Activated naive CD8-positive, alpha-beta T cell treated with anti-CD3 and anti-CD28 coated beads for 36 hours (primary cell): ENCODE measurements at places on chromosomes 4 and X. TPM values are rescaled to one million over a fixed set of nuclear protein-coding genes. Genes with fewer than 3 reads are reported as not detected.

DNA sequence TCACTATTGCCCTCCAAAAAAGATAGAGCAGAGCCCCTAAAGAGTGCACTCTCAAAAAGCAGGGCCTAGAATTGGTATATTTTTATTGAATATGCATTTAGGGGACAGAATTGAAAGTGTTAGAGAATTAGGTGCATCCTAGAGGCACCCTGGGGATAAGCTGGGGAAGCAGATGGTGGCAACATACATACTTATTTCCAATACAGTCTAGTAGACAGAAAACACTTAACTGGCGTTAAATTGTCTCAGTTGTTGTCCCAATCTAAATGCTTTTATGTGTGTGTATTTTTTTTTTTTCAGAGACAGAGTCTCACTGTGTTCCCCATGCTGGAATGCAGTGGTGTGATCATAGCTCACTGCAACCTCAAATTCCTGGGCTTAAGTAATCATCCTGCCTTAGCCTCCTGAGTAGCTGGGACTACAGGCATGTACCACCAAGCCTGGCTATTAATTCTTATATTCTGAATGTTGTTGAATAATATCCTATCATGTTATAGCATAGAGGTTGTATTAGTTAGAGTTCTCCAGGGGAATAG, 481.8 kb downstream of the GRXCR1 start:
- DNase-seq = no peak

RHOXF2B gene
- not detected for total RNA-seq

DNA sequence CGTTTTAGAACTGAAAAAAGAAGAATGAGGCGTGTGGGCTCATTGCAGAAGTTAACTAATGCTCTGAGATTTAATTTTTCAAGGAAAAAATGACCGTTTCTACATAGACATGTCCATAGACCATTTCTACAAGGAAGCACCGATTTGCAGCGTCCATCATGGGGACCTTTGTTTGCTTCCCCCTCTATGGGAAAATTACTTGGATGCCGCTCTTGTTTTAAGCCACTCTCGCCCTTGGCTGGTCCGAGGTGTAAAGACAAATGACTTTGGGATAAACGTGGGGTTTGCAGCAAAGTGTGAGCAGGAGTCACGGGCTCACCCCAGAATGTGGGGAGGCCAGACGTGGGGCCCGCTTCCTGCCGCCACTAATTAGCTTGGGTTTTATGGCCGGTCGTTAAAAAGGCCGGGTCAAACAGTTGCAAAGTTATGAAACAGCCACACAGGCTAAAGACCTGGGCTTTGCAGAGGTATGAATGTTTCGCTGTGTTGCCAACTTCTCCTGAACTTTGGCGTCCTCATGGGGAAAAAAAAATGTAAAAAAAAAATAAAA, 235.9 kb downstream of the SHOX start:
- no peak for DNase-seq

DNA sequence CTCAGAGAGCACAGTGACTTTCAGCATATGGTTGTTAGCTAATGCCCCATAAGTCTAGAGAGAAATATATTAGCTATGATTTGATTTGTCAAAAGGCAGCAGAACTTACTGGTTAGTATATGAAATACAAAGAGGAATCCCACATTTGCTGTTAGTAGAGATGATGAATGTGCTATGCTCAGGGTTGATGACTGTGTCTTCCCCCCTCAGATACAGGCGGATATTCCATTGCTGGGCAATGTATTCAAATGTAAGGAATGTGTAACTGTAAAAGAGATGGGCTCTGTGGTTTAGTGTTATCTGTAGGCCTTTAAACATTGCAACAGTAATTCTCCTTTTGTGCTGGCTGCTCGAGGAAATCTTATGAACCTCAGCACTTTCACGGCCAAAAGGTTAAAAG, 528.9 kb upstream of the ARX start:
- no peak for DNase-seq

DNA sequence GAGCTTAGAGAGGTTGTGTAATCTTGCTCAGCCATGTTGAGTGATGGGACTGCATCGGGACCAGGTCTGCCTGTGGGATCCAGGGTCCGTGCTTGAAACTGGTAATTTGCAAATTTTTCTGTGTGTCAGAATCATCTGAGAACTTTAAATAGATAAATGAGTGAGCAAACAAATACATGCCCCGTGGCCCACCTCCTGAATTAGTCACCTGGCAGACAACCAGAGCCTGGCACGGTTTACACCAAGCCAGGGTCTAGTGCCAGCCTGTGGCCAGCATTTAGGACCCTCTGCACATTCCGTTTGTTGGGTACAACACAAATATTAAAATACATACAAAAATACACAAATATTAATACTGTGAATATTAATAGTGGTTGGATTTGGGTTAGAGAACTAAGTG, 90.6 kb upstream of the STOX2 start:
- no peak for DNase-seq

P2RY8 gene
- total RNA-seq = 13.3 TPM

GRCh38 chrX:136193771-136194170, 46.4 kb downstream of the FHL1 start:
- DNase-seq = no peak

GYPB gene
- total RNA-seq = not detected

G3BP2 gene
- total RNA-seq = 251 TPM

DNA sequence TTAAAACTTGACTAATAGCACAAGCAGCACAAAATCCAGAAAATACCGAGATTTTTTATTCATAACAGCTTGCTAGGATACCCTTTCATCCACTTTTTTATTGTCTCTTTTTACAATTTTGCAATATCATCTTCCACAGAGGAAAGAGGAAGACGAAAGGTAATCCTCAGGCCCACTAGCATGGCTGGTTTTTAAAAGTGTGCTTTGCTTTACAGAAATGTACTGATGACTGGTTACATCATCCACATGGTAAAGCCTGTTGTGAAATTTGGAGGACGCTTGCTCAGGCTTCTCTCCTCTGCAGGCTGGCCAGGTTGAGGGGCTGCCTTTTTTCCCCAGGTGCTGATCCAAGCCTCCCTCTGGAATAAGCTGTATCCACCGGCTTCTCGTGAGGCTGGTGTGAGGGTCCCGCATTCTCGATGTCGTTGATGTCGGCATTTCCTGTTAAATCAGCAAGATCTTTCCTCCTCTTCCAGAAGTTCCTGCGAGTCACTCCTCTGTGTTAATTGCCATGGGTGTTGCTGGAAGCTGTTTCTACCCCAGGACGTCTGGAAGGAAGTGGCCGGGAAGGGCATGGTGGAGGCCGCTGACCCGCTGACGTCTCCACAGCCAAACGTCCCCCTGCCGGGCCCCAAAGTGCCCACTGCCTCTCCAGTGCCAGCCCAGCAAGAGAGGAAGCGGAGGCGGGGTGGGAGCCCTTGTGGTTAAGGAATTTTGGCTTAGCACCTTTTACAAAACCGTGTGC, 5.8 kb upstream of the DGKQ start:
- no peak for DNase-seq

DNA sequence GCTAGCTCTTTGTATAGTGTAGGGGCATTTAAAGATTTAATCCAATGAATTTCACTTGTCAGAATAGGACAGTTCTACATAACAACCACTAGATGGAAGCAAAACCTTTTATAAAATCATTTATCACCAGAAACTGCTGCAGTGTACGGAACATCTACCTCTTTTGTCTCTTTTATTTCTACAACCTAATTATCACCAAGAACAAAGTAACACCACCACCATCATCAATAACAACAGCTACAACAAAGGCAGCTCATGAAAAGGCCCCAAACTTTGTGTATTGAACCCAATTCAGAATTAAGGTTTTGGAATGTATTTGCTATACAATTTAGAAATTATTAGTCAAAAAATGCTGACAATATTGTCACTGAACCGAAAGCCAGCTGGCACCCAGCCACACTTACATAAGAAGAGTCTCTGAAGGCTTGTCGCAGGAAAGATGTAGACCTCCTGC, 260.9 kb upstream of the RPS6KA3 start:
- DNase-seq = no peak

- DNase-seq = peak; percentile 27
Observed at GRCh38 chrX:16695079-16695676, 17.3 kb downstream of the CTPS2 start.

DNA sequence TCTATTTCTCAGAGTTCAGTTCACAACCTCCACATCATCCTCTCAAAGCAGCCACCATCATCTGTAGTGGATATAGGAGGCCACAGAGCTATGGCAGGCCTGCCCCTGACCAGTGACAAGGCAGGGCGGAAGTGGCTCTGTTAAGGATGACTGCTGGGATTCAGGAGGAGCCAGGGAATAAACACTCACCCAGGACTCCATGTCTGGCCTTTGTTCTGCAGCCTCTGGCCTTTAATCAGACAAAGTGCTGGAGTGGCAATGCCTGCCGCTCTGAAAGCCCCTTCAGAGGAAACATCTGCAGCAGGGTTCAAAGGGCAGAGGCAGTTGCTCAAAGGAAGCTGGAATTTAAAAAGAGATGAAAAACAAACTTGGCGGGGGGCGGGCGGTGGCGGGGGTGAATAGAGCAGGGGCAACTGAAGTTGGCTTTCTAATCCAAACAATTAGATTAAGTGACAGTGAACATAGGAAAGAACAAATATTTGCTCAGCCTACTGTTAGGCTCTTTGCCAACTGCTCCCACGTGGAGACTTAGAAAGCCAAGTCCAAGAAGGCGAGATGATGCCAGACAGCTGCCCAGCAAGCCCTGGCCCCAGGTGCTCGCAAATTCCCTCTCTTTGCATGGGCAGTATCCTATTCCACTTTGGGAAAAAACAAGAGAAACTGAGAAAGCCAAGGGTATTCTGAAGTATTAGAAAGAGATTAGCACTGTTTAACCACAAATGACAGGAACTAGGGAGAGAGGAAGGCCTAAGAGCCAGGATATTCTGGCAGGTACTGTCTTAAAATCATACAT, 5.5 kb downstream of the MPP1 start:
- DNase-seq = no peak

DNA sequence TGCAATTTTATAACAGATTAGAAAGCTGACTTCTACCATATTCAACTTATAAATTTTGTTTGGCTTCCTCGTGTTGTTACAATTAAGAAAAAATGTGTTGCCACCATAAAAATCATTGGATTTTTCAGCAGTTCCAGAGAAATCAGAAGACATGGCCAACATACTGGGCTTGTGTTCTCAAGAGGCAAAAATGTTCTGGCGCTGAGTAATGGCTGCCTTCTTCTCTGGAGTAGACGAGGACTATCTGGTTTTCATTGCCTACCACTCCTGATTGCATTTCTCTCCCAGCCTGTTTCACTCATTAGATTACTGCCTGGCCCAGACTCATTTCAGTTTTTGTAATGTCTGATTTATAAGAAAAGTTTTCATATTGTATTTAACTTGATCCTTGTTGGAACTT, 122.3 kb downstream of the ARHGAP10 start:
- no peak for DNase-seq

DNA sequence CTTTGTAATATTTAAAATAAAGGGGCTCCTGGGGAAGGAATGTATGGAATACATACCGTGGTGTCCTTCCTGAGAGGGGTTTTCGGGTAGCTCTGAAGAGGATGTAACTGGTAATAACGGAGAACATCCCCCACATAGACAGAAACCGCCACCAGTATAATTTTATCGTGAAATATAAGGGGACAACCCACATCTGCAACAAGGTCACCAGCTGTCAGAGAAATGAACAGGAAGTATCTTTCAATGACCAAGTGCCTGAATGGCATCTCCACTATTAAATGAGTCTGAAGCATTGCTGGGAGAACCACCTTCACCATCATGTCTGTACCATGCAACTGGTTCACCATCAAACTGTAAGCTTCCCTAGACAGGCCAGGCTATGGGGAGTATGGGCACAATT, 31.7 kb downstream of the RNF175 start:
- no peak for DNase-seq

RBM47 gene
- 0.16 TPM for total RNA-seq

DNA sequence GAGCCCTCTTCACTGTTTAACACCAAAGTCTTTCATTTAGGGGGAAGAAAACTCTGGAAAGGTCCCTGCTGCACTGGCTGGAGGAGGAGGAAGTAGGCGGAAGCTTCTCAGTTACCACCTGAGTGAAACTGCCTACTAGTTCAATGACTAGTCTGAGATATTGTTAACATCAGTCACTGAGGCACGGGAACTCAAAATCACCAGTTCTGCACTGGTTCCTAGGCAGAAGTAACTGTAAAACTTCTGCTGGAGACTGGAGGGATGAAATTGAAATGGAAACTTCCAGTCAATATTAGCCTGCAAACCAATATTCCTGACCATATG, 178.3 kb downstream of the SNCA start:
- DNase-seq = no peak

FAM184B gene
- 0.04 TPM for total RNA-seq

DNA sequence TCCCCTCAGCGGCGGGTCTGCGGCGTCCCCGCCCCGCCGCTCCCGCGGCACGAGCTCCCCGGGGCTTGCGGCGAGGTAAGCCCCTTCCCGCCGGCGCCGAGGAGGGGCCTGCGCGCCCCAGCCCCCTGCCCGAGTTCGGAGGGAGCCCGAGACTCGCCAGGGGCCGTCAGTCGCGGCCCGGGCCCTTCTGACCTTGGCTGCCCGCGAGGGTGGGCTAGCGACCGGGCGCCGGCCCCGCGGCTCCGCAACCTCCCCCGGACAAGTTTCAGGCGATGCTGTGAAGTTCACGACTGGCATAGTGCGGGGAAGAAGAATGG, 554 bp downstream of the CDKL5 start:
- no peak for DNase-seq

DNA sequence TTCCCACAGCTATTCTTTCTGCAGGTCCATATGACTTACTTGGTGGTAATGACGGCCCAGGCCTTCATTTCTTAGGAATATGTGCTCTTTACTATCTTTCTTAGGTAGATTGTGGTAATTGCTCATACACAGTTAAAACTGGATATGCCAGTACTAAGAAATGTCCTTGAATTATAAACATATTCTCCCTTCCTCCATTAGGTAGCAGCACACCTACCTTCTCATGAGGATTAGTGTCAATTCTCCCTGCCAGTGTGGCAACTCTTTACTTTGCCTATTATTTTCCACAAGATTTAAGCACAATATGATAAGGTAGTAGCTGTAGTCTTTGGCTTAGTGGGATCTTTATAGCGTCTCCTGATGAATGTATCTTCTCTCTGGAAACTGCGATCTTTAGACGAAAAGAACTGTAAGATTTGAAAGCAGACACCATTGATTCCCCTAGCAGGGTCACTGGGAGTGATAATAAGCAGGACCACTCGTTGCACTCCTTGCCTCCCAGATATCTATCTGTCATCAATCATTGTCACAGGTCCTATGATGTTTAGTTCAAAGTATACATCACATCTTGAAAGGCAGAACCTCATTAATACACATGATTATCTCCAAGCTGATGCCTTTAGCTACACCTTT, 1240.7 kb downstream of the C4orf33 start:
- no peak for DNase-seq

DNA sequence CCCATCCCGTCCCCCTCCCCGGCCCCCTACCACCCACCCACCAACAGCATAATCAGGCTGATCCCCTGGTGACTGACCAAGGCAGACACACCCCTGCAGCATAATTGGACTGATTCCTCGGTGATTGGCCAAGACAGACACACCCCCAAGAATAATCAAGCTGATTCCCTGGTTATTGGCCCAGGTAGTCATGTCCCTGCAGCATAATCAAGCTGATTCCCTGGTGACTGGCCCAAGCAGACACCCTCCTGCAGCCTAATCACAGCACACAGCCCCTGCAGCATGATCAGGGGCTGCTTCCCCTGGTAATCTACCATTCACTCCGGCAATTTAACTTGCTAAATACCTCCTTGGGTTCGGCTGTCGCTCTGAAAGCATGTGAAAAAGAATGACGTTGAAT, 47.5 kb upstream of the STS start:
- no peak for DNase-seq
